Retinal pigment epithelial cell (primary cell): ENCODE measurements at places on chromosomes 2 and 18.
A peak's percentile ranks its signal among the peaks of the same experiment; 100 is the strongest.

DNA sequence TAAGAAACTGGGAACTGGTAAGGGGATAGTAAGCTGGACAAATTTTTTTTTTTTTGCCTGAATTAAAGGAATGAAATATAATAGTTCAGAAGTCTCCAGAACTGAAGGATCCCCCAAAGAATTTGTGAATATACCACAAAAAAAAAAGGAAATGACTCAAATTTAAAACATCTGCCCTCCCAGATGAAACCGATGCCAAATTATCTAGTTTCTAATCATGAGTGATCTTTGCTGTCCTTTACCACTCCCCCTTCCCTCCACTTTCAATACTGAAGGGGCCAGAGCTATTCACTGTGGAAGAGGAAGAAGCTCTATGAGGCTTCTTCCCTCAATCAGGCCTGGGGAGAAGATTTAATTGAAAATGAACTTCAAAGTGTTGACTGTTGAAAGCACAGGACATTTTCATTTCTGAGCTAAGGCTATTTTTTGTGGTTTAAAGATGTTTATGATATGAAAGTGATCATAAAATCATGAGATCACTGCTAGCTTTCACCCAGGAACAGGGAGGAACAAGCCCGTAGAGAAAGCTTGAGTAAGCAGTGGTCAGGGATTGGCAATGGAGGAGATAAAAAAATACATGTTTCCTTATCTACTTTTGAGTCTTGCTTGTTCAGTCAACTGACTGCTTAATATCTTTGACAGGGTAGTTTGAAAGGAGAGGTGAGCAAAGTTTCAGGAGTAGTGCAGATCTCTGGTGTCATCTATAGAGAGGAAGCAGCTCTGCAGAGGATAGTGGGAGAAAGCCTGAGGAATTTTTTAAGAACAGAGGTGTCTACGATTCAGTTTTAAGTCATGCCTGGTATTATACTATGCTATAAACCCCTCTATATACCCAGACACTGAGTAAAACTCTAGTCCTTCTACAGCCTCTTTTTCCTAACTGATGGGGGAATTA lies 409.5 kb upstream of the FIGN start:
- DNase-seq, result no peak

DNA sequence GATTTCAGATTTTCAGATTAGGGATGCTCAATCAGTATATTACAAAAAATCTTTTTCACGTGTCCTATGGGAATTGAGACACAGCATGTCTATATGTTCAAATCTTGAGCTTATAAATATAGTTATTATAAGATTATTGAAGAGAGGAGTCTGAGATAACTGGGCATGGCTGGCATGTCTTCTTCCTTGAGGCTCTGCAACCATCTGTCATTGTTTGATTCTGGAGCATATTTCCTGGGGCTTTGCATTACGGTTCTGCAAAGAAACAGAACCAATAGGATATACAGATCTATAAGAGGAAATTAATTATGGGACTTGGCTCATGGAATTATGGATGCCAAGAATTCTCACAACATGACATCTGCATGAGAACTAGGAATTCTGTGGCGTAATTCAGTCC lies 386.1 kb downstream of the SOCS6 start:
- no peak for DNase-seq

DNA sequence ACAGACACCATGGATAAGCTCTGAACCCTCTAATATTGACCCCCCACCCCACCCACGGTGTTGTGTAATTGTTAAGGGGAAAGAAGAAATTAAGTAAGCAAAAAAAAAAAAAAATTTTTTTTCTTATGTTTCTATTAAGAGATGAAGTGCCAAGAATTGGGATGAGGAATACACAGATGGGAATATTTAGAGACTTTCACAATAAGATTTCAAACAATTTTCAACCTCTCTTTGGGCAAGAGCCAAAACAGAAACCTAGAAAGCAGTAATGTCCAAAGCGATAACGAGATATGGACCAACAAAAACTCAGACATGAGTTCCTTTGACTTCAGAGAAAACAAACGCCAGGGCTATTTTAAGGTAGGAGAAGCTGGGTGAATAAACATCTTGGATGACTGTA lies 14.4 kb downstream of the PIEZO2 start:
- DNase-seq, result no peak

DNA sequence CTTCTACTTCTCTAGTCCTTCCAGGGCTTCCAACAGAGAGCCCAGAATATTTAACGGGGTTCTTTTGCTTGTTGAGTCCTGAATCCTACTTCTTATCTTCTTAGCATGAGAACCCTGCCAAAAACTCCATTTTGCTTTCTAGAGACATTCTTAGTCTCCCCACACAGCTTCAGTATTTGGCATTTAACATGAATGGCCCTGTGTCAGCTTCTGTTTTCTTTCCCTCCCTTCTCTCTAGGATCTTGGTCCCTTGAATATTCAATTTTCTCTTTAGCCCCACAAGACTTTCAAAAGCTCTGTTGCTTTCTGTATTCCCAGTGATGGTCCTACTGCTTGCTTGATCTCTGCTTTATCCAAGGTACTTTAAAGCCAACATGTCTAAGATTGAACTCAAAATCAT lies 89.5 kb downstream of the WDR7 start:
- no peak for DNase-seq

- no peak for DNase-seq
Observed at GRCh38 chr2:207970147-207970825, 55.0 kb downstream of the PLEKHM3 start.

DNA sequence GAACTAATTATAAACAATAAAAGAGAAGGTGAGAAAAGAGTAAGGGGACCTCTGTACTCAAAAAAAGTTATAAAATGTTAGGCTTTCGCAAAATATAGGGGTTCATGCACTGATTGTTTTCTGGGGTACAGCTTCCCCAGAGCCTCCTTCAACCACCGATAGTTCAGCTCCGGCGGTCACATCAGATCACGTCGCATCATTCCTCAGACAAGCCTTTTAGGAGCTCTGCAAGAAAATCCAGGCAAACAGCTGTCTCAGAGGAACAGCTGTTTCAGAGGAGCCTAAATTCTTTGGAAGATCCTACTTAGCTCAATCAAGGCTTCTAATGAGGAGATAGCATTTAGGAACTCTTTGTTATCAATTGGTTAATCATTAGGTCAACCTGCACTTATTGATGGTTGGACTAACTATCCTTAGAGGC lies 78.7 kb downstream of the MYCN start:
- DNase-seq, result no peak

DNA sequence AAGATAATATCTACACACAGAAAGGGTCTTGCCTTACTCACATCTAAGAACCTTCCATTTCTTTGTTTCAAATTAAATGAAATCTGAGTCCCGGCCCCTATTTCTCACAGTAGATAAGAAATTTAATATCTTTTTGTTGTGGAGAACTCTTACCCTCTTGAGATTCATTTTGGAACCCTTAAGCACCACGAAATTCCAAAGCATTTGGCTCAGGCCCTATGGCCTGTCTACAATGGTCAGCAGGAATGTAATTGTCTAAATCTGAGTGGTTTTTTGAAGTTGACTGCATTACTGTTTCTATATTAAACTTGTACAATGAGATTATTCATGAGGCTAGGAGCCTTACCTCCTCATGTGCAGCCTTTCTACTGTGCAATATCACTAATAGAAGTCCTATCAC lies 723.3 kb downstream of the TSN start:
- no peak for DNase-seq

GRCh38 chr2:68975844-68976243 lies 1.4 kb downstream of the GKN1 start:
- no peak for DNase-seq

- no peak for DNase-seq
Observed at GRCh38 chr2:232329716-232330067, 48.9 kb upstream of the ALPP start.

DNA sequence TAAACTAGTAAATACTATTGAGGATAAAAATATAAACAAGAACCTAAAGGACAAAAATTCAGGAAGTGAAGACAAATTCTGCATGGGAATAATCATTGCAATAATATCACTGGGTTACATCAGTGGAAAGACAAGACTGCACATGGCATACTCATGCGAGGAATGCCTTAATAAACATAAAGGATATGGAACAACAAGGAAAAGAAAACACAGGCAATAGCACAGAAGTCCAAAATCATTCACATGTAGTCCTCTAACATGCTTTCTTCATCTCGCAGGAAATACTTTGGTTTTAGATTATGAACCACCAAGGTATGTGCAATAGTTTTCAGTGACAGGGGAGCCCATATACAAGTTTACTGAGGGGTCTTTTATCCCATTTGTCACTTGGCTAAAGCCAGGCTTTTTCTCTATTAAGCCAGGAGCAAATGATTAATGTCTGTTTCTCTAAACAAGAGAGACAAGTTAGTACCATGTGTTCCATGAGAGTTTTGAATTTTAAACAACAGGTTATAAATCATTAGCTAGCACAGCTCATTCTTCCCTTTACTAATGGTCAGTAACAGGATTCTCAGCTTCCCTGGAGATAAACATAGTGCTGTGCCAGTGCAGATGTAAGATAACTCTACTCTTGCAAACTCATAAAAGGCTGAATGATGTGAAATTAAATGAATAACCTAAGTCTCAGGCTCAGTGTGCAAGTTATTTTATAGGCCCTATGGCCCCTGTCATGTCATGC lies 353.6 kb upstream of the FSIP2 start:
- no peak for DNase-seq

- DNase-seq, result no peak
Observed at GRCh38 chr2:220185766-220186305, 558.4 kb downstream of the SLC4A3 start.

GRCh38 chr2:136505462-136505861 lies 259.9 kb upstream of the THSD7B start:
- no peak for DNase-seq

DNA sequence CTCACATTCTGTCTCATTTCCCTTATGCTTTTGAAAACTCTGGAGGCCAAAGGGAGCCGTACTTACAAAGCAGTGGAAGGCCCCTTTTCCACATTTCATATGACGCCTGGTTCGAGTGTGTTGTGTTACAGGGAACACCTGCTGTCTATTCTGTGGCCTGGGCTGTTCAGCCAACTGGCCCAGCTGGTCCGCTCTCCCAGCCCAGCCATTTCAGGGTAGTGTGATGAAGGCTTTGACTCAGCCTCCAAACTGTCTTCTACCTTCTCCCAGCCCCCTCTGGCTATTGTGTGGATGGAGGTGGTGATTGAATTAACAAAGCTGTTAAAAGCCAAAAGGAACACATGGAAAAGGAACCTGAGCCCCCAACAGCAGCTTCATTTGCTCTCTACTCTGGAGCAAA lies 233.8 kb downstream of the ICOS start:
- no peak for DNase-seq

GRCh38 chr2:126935774-126936173 lies 37.1 kb downstream of the TEX51 start:
- DNase-seq, result no peak

- DNase-seq, result no peak
Observed at GRCh38 chr18:7524786-7525185, 42.3 kb upstream of the PTPRM start.

GRCh38 chr2:240426845-240427721 lies 8.4 kb upstream of the GPC1 start:
- no peak for DNase-seq

DNA sequence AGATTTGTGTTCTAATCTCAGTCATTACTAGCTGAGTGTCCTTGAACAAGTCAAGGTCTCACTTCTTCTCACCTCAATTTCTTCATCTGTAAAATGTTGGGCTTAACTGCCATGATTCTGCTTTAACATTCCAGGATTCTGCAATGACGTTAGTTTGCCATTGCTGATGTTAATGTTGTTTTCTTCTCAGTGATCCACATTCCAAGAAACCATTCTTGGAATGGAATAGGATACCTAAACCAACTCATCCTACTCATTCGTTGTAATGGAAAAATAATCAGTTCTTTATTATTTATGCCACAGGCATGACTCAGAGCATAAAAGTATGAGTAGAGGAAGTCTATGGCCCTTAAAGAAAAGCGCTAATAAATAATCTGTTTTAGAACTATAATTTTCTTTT lies 140.2 kb upstream of the ETAA1 start:
- DNase-seq, result no peak

DNA sequence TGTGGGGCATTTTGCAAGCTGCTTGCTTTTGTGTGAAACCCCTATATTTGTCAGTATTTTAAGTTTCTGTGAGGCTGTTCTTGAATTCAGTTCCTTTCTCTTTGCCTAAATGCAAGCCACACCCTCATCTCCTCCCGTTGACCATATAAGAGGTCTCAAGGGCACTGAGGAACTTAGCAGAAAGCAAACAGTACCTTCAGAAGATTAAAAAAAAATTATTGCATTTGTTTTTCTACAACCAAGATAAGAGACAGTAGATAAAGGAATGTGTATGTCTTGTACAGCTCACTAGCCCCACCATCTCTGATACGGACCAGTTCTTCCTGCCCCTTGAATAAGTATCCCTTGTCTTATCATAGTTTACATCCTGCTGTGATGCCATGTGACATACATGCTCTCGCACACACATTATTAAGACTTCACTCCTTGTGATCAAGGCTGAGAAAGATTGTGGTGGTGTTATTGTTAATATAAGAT lies 64.2 kb downstream of the NPAS2 start:
- DNase-seq, result no peak

DNA sequence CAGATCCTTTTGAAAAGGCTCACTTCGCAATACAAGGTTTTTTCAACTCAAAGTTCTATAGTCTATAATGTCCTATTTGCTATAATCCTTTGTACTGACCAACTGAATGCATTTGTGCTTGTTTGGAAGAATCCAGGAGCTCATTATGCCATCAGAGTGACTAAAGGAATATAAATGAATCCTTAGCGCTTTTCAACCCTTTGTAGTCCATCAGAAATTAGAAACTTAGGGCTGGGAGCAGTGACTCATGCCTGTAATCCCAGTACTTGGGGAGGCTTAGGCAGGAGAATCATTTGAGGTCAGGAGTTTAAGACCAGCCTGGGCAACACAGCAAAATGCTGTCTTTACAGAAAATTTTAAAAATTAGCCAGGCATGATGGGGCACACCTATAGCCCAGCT lies 330.2 kb upstream of the CHAC2 start:
- DNase-seq, result peak; percentile 91

- DNase-seq, result no peak
Observed at GRCh38 chr2:227460070-227460485, 11.9 kb upstream of the AGFG1 start.

DNA sequence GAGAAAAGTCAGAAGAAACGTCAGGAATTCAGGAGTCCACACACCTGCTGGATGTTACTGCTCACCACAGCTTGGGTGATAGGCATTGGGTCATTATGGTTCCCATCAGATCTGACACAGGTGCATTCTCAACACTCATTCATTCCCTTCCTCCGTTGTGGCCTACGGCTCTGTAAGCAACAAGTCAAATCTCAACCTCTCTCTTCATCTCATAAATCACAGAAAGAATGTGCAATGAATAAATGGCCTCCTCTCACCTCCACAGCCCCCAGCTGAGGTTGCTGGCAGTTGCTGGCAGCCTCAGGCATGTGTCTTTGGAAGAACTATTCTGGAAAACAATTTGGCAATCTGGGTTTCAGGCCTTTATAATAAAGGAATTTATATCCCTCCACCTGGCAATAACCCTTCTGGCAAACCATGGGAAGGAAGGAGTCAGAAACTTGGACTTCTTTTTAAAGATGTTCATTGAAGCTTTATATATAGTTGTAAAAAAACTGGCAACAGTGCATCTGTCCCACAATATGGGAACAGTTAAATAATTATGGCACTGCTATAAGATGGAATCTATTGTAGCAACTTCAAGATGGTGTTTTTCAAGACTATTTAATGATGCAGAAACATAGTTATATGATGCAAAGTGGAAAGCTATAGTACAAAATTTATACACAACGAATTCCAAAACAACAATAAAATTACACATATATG lies 175.4 kb downstream of the ANAPC1 start:
- no peak for DNase-seq
